Left cardiac atrium (tissue), 4 donors: ENCODE measurements at places on chromosomes 3 and 15. TPM values are rescaled to one million over a fixed set of nuclear protein-coding genes. Genes with fewer than 3 reads are reported as not detected.

DNA sequence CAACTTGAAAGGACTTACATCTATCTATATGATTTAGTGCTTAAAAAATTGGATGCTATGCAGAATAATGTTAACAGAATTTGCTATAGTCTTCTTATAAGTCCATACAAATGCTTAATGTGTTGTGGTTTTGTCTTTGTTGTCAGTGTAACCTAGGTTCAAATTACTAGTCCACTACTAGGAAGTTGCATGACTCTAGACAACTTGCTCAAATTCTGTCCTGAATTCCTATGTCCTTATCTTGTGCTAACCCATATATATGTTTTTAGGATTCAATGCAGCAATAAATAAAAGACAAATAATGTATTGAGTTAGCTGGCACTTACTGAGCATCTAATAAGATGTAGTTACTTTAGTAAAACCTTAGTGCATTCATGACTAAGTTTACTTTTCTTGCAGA lies 276.5 kb upstream of the KCNMB2 start:
- DNase-seq: no peak

DNA sequence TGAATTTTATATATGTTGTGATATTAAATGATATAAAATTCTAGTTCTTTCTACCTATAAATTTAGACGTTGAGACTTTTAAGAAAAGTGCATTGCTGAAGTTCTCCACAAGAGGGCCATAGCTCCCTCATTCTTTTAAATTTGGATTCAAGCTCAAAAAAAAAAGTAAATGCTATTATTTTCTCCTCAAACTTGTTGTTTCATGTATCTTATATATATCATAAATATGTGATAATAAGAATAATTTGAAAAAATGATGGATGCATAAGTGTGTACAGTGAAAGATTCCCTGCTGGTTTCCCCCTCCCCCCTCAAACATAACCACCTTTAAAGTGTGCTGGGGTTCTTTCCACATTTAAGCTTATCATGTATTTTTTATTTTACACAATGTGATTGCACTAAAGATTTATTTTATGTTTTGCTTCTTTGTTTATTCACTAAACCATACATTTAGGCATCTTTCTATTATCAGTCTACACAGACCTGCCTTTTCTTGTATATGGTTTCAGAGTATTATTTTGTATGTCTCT lies 769.4 kb upstream of the GOLIM4 start:
- no peak for DNase-seq

- DNase-seq: no peak
Observed at GRCh38 chr3:136708333-136708985, 43.7 kb downstream of the STAG1 start.

DNA sequence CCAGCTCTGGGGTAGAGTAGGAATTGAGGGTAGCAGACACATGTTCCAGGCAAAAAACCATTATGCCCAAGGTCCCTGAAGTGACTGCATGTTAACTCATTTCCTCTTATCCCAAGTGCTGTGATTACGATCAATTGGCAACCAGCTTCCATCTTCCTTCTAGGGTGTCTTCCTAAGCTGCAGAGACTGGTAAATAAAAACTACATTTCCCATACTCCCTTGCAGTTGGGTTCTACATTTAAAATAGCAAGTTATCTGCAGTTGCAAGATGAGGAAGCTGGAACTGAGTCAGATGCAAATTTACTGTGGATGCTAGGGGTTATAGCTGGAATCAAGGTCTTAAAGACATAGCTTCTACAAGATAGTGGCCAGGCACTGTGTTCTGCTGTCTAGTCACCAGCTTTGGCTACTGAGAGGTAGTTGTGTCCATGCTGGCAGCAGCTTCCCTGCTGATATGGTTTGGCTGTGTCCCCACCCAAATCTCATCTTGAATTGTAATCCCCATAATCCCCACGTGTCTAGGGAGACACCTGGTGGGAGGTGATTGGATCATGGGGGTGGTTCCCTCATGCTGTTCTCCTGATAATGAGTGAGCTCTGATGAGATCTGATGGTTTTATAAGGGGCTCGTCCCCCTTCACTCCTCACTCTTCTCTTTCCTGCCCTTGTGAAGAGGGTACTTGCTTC lies 51.3 kb upstream of the FBN1 start:
- no peak for DNase-seq

- peak; percentile 61 for DNase-seq
Observed at GRCh38 chr15:65032801-65033537, 3.5 kb upstream of the MTFMT start.

DNA sequence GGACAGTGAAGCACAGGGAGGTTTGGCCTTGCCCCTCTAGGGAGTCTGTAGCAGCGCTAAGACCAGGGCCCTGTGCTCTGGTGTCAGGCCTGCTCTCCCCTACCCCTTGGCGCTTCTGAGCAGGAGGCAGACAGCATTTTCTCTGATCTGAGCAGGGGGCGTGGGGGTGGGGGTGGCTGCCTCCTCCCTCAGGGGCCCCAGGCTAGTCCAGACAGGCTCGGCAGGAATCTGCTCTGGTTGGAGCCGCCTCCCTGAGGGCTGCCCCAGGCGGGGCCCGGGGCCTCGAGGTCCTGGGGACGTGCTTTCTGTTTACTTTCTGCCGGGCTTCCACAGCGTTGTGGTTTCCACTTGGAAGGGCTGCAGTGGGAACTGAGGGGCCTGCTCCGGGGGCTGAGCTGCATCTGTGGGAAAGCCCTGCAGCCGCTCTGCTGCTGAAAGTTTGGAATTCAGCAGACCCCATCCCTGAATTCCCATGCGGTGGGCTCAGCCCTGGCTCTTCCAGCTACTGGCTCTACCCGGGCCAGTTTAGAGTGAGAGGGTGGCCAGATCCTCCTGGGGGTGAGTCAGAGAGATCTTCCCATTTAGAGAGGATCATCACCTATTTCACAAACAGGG lies 105.4 kb downstream of the LINGO1 start:
- DNase-seq: peak; percentile 20

GRCh38 chr15:30943654-30944335 lies 40.1 kb downstream of the FAN1 start:
- no peak for DNase-seq

- no peak for DNase-seq
Observed at GRCh38 chr15:95903352-95903751, 427.1 kb upstream of the NR2F2 start.

GRCh38 chr3:73423116-73423515 lies 201.6 kb downstream of the PDZRN3 start:
- no peak for DNase-seq

- DNase-seq: no peak
Observed at GRCh38 chr3:107958146-107958545, 132.7 kb downstream of the CD47 start.

GRCh38 chr15:58466566-58466965 lies 34.8 kb downstream of the LIPC start:
- DNase-seq: no peak

GRCh38 chr3:188792793-188793192 lies 379.0 kb upstream of the TPRG1 start:
- DNase-seq: peak; percentile 45

GRCh38 chr15:91331581-91331980 lies 231.5 kb downstream of the SV2B start:
- no peak for DNase-seq

- DNase-seq: no peak
Observed at GRCh38 chr15:70955151-70955550, 62.5 kb downstream of the LRRC49 start.

DNA sequence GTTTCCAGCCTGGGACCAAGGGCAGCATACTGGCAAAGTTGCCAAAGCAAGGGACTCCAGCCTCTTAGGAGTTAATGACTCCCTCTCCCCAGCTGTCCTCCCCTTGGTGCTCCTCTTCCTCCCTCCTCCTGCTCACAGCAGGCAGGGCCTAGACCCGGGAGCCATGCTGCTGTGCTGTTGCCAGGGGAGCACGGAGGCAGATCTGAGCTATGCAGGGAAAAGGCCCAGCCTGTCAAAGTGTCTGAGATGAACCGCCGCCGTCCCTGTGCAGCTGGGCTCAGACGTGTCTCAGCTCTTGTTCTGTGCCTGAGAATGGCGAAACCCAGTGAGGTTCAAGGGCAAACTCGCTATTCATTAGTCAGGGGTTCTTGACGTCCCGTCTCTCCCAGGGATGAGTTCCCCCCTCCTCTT lies 60.8 kb upstream of the POLG start:
- DNase-seq: no peak

GRCh38 chr3:138395865-138396751 lies 38.3 kb upstream of the ESYT3 start:
- DNase-seq: no peak

DNA sequence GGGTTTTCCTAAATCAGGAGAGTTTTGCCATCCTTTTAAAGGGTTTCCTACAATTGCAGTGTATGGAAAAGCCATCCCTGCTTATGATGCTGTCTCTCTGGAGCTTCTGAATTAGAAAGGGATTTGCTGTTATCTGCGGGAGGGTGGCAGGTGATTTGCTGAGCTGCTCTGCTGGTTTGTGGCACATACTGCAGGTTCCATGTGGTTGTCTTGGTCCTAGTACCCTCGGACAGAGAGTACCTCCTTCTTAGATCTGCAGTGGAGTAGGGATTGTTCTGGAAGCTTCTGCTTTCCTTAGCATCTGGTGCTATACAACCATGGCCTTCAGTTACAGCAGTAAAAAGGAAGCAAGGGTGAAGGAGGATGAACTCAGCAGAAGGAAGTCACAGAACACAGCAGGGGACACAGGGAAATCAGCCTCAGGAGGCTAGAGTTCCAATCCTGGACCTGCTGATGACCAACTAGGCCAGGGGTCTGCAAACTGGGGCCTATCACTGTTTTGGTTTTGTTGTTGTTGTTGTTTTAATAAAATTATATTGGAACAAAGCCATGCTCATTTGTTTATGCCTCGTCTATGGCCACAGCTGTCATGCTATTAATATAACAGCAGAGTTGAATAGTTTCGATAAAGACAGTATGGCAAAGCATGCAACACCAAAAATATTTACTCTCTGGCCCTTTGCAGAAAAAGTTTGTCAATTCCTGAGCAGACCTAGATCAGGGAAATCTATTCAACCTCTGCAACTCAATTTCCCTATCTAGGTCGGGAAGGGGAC lies 39.5 kb downstream of the STARD5 start:
- no peak for DNase-seq

DNA sequence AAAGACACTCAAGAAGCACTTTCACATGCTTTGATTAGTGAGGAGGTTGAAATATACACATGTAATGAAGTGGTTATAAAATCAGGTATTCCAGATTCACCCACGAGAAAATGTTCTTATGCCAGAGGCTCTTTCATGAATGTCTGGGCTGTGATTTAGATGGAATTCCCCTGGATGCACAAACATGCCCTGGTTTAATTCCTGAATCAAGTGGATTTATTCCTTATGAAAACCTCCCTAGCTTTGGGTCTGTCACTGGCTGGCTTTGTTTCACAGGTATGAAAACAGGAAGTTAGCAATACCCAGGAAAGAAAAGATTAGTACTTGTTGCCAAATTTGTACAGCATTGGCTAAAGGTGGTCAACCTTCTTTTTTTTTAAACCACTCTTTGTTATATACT lies 1123.0 kb downstream of the ROBO1 start:
- DNase-seq: no peak

- DNase-seq: no peak
Observed at GRCh38 chr3:52053307-52054304, 2.8 kb downstream of the DUSP7 start.

- no peak for DNase-seq
Observed at GRCh38 chr3:193833592-193833991, 240.6 kb downstream of the OPA1 start.

- DNase-seq: no peak
Observed at GRCh38 chr15:31324186-31324585, 2.4 kb upstream of the KLF13 start.

DNA sequence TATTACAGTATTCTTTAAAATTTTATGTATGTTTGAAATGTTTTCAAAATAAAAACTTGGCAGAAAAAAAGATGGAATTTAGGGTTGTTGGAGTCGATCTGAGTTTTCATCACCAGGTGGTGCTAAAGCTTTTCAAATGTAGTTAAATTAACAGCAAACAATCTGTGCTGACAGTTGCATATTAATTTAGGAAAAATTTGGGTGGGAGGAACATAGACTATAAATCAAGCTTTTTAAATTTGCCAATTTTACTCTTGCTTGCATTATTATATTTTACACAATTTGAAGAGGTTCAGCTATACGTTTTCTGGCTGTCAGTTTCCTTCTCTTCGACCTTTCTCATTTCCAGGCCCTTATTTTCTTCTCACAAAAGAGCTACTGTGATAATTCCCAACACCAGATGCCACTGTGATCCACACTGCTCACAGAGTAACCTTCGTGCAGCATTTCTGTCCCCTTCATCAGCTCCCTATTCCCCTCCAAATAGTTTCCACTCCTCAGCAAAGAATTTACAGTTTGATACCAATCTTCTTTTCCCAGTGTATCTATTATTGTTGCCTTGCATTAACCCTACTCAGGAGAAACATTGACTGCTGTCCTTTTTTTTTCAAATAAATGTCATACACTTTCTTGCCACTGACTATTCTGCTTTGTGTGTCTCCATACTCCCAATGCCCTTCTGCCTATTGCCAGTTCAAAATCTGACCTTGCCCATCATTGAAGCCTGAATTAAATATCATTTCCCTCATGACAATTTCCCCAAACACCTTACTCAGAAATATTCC lies 53.4 kb upstream of the EIF5A2 start:
- DNase-seq: no peak

DNA sequence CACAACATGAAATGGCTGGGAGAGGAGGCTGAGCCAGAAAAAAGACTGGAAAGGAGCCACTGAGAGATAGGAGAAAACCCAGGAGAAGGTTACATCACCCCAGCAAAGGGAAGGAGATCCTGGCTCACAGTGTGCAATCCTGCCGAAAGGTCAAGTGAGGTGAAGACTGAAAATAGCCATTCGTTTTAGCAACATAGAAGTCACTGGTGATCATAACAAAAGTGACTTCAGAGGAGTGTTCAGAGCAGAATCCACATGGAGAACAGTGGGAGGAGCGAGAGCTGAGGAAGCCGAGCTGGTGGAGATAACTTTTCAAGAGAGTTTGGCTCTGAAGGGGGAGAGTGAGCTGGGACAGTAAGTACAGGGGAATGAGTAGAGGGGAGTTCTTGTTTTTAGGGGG lies 5.4 kb upstream of the HEG1 start:
- DNase-seq: peak; percentile 65

DNA sequence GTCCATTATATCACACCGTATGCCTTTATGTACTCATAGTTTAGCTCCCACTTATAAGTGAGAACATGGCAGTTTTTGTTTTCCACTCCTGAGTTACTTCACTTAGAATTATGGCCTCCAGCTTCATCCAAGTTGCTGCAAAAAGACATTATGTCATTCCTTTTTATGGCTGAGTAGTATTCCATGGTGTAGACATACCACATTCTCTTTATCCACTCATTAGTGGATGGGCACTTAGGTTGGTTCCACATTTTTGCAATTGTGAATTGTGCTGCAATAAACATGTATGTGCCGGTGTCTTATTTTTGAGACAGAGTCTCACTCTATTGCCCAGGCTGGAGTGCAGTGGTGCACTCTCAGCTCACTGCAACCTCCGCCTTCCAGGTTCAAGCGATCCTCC lies 74.1 kb upstream of the IQSEC1 start:
- DNase-seq: no peak

- DNase-seq: no peak
Observed at GRCh38 chr15:79028411-79028964, 62.1 kb downstream of the RASGRF1 start.

Gene TTLL13
- total RNA-seq: not detected

Gene PRRT3
- 0.97 TPM for total RNA-seq

Gene ARL8B
- 57.7 TPM for total RNA-seq

Gene ACY1
- 21.8 TPM for total RNA-seq

Gene CCDC13
- not detected for total RNA-seq

Gene RTP3
- total RNA-seq: not detected

Gene PRR23A
- total RNA-seq: not detected
